ENCODE measurements at places on chromosomes 4 and X.

GRCh38 chrX:727738-728621 lies 97.4 kb downstream of the SHOX start:
- DNase-seq: no peak

DNA sequence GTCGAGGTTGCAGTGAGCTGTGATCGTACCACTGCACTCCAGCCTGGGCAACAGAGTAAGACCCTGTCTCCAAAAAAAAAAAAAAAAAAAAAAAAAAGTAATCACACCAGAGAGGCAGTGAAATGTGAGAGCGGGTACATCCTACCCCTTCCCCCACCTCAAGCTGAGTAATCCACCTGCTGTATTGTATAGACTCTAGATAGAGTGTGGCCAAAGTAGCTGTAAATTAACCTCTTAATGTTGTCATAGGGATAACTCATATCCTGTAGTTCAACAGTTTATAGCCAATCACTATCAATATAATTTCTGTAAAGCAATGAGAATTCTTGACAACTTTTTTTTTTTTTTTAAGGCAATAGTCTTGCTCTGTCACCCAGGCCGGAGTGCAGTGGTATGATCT lies 30.8 kb downstream of the TNIP2 start:
- no peak for DNase-seq

DNA sequence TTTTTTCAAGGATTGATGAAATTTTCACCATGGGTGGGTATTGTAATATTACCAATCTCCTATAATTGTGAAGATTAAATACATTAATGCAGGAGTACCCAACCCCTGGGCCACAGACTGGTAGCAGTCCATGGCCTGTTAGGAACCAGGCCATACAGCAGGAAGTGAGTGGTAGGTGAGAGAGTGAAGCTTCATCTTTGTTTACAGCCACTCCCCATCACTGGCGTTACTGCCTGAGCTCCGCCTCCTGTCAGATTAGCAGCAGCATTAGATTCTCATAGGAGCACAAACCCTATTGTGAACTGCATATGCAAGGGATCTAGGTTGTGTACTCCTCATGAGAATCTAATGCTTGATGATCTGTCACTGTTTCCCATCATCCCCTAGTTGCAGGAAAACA lies 15.1 kb downstream of the RAPGEF2 start:
- DNase-seq: no peak

DNA sequence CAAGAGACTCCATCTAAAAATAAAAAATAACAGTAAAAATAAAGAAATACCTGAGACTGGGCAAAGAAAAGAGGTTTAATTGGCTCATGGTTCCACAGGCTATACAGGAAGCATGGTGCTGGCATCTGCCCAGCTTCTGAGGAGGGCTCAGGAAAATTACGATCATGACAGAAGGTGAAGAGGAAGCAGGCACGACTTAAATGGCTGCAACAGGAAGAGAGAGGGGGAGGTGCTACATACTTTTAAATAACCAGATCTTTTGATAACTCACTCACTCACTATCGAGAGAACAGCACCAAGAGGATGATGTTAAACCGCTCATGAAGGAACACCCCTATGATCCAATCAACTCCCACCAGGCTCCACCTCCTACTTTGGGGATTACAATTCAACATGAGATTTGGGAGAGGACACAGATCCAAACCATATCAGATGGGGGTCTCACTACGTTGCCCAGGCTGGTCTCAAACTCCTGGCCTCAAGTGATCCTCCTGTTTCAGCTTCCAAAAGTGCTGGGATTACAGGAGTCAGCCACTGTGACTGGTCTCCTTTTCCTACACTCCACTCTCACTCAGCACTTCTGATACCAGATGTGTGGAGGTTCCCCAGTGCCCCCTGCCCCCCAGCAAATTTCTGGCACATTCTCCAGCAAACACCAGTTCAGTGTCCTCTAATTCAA lies 11.9 kb upstream of the ZNF157 start:
- DNase-seq: no peak

GRCh38 chr4:139555705-139556070 lies 331 bp downstream of the SETD7 start:
- DNase-seq: no peak

DNA sequence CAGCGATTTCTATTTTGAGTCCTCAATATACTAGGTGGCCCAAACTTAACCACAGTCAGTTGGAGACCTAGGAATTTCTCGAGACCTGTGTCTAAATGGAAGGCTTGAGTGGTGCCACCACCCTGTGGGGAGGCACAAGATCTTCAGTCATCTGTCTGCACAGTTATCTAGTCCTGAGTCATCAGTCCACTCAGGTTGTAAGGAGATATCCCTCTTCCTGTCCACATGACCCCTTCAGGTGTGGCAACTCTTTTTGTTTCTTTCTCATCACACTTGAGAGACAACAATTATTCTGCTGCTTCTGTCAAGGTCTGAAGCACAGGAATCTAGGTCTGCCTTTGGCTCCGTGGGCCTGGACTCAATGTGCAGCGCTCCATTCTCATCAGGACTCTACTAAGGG lies 64.4 kb upstream of the IBSP start:
- no peak for DNase-seq

GRCh38 chr4:89427782-89428181 lies 120.2 kb upstream of the GPRIN3 start:
- DNase-seq: no peak

GRCh38 chrX:151151665-151152267 lies 24.6 kb upstream of the GPR50 start:
- DNase-seq: no peak

- no peak for DNase-seq
Measured at GRCh38 chr4:148126825-148127224, 315.4 kb downstream of the NR3C2 start.

DNA sequence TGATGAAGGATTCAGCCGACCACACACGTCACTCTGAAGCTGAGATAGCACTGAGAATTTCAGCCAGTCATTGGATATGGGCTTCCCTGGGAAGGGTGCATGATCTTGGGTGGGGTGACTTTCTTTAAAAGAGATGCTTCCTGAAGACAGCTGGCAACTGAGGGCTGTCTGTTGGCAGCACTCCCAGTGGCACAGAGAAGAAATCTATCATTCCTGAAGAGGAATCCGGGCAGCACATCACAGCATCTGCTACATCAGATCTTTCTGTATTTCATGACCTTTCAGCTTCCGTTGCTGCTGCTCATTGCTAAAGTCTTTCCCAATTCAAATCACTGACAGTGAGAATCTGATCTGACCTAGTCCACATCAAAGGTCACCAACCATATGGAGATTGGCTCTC lies 193.8 kb upstream of the RBPJ start:
- no peak for DNase-seq

DNA sequence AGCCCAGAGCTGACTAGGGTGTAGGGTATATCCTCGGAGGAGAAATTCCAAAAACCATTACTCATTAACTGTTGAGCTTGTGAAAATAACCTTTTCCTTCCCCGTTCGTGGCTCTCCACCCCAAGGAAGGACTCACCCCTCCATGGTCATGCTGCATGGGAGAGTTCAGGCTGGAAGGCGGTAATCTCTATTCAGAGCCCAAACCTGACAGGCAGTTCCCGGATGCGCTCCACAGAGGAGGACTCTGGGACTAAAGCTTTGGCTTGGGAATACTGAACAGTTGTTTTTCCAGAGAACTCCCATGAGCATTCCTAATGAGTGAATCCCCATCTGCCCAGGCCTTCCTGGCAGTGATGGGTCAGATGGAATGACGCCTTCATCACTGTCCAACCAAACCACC lies 125.4 kb downstream of the BCOR start:
- DNase-seq: no peak

- no peak for DNase-seq
Measured at GRCh38 chr4:165972747-165973146, 99.7 kb downstream of the TLL1 start.

DNA sequence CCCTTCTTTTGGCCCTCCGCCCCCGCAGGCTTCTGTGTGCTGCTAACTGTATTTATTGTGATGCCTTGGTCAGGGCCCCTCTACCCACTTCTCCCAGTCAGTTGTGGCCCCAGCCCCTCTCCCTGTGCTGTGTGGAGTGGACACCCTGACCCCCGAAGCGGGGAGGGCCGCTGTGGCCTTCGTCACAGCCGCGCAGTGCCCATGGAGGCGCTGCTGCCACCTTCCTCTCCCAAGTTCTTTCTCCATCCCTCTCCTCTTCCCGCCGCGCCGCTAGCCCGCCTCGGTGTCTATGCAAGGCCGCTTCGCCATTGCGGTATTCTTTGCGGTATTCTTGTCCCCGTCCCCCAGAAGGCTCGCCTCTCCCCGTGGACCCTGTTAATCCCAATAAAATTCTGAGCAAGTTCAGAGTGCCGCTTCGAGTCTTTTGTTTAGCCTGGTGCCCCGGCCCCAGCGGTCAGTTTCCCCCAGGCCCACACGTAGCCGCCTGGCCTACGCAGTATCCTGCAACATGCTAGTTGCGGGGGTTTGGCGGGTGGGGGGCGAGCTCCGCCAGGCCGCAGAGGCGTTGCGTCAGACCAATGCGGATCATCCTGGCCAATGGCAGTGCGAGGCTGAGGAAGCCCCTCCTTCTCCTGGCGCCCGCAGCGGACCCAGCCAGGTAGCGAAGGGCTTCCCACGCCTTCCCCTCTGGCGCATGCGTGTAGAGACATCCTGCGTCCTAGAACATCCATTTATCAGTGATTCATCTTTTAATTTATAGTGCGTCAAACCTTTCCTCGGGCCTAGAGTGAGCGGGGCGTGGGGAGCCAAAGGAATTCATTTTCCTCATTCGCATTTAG lies 5.6 kb upstream of the KANTR start:
- DNase-seq: no peak

DNA sequence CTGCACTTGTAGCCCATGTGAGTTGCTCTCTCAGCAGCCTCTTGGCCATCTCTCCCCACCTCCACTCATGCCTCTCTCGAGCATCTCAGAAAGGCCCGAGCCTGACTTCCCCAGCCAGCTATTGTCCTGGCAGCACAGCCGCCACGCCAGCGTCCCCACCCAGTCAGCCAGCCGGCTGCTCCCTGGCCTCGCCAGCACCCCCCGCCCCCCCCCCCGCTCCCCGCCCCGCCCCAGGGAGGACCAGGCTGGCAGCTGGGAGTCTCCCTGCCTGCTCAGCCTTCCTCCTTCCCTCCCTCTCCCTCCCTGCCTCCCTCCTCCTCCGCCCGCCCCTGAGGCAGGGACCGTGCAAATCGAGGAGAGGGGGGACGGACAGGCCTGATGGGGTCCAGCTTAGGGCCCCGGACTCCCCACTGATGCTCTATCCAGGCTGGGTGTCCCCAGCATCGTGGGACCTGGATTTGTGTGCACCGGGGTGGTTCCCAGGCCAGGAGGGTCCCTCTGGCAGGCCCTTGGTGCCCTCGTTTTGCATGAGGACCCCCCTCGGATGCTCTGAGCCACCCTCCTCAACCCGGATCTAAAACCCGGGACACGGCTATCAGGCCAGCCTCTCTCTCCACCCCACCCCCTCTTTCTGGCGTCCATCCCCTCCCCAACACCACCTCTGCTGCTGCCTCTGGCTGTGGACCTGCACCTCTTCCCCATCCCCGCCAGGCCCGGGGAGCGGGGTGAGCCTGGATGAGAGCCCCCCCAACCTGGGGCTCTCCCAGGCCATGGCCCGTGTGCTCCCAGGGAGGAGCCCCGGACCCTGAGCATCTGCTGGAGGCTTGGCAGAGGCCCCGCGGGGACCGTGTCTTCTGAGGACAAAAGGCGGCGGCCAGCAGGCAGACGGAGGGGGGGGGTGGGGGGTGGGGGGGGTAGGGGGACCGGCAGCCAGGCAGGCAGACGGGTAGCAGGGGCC lies at the start of gene GPR173:
TSS of gene GPR173 (plus strand) at position 621 of the 958 bp plus-strand sequence. CDS start 27,833 bp downstream, outside the sequence.
- no peak for DNase-seq

GRCh38 chrX:70176938-70177533 lies at the start of gene DGAT2L6:
Gene DGAT2L6 (plus strand): TSS chrX:70177483. CDS start chrX:70177583, 100 bp downstream.
- DNase-seq: no peak

DNA sequence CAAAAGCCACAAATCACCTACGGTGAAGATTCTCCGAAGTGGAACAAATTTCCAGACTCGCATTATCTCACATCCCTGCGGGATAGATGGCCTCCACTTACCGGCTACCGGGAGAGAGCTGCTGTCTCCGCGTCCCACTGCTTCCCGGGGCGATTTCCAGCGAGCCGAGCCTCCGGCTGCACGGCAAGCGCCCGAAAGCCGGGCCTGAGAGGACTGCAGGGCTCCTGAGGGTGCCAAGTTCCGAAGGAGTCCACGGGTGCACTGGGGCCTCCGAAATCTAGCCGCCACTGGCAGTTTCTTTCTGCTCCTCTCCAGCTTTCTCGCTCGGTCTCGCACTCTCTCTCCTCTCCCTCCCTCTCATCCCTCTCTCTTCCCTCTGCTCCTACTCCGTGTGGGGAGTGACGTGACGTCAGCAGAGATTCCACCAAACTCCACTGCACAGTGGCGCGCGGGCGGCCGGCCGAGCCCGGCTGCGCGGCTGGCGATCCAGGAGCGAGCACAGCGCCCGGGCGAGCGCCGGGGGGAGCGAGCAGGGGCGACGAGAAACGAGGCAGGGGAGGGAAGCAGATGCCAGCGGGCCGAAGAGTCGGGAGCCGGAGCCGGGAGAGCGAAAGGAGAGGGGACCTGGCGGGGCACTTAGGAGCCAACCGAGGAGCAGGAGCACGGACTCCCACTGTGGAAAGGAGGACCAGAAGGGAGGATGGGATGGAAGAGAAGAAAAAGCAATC lies 14.0 kb upstream of the PITX2 start:
- no peak for DNase-seq

DNA sequence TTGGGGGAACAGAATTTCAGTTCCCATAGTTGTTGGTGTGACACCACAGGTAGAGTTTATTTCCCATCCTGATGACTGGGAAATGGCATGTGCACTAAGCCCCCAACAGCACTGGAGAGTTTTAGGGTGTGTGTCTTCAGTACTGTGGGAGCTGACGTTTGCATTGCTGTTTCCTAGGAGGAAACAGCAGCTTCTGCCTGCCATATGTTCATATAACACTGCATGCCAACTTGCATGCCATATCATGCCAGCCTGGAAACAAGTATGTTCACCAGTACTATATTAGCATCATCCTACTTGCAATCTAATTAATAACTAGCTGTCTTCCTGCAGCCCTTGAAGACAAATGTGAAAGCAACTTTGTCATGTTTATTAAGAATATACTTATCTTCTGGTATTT lies 58.2 kb downstream of the NAA11 start:
- no peak for DNase-seq

DNA sequence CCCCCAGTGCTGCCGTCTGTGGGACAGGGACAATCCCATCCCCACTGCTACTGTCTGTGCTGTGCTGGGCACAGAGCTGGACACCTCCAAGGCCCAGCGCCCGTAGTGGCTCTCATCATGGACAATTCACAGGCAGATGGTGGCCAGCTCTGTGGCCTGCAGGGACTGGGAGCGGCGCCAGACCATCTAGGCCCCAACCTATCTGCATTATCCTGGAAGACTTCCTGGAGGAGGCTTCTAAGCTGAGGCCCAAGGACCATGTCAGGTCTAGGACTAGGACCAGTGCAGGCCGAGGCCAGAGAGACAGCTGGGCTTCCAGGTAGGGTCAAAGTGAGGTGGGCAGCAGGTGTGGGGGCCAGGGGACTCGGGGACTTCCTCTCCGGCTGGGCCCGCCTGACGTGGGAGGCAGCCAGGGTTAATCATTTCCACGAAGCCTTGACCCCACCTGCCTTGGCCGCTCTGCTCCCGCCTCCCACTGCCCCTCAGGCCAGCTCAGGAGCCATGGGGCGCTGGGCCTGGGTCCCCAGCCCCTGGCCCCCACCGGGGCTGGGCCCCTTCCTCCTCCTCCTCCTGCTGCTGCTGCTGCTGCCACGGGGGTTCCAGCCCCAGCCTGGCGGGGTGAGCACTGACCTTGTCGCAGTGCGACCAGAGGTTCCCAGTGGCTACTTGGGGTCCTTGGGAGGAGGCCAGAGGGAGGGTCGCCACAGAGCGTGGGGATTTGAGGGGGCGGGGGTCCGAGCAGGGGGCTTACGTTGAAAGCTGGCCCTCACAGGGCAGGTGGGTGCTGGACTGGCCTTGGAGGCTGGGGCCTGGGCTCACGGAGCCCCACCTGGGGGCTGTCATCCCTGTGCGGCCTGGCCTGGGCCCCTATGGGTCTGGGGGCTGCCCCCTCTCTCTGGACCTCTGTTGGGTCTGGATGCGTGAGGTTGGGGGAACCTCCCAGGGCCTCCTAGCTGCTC lies at the start of gene HGFAC:
TSS of gene HGFAC (plus strand) at position 468 of the 959 bp plus-strand sequence. CDS start at position 502, 34 bp downstream.
- DNase-seq: no peak
